Renal pelvis (tissue), 12 donors: ENCODE measurements at places on chromosomes 6 and 20.

- no peak for DNase-seq
Observed at GRCh38 chr20:13017235-13017634, 8.5 kb downstream of the SPTLC3 start.

GRCh38 chr6:16929809-16930208, 168.5 kb upstream of the ATXN1 start:
- no peak for DNase-seq

DNA sequence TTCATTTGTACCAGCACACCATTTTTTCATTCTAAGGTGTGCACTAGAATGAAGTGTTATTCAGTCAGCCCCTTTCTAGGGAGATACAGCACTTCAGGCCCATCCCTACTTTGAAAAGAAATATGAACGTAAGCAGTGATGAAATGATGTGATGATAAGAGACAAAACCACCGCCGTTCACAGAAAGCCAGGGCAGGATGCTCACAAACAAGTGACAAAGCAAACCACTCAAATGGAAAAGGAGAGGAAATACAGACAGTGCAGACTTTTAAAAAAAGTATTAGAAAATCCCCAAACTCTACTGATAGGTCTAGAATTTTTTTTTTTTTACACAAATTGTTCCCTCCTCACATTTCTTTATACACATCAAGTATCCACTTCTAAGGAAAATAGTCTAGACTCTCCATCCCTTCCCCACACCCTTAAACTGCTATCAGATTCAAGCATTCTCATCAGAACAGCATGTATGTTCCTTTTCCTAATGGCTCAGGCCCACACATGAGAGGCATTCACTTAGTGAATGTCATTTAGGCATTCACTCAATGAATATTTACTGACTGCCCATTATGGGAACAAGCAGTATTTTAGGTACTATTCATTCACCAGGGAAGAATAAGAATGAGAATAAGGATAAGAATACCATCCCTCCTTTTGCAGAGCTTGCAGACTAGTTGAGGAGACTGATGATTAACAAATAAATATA, 243.5 kb downstream of the GMPR start:
- no peak for DNase-seq

- no peak for DNase-seq
Observed at GRCh38 chr20:32626859-32627636, 41.9 kb upstream of the NOL4L start.

- no peak for DNase-seq
Observed at GRCh38 chr20:57899554-57899953, 189.7 kb upstream of the PMEPA1 start.

DNA sequence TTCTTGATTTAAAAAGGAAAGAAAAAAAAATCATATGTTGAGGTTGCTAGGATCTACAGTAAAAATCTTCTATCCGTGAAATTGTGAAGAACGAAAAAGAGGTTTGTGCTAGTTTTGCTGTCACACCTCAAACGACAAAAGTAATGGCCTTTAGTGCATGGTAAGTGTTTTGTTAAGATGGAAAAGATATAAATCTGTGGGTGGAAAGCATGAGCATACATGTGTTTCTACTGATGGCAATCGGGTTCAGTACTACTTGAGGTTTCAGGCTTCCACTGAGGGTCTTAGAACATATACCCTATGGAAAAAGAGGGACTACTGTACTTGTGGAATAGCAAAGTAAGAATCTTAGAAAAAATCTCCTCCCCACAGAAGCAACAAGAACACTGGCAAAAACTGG, 58.0 kb downstream of the AHI1 start:
- DNase-seq, result no peak

DNA sequence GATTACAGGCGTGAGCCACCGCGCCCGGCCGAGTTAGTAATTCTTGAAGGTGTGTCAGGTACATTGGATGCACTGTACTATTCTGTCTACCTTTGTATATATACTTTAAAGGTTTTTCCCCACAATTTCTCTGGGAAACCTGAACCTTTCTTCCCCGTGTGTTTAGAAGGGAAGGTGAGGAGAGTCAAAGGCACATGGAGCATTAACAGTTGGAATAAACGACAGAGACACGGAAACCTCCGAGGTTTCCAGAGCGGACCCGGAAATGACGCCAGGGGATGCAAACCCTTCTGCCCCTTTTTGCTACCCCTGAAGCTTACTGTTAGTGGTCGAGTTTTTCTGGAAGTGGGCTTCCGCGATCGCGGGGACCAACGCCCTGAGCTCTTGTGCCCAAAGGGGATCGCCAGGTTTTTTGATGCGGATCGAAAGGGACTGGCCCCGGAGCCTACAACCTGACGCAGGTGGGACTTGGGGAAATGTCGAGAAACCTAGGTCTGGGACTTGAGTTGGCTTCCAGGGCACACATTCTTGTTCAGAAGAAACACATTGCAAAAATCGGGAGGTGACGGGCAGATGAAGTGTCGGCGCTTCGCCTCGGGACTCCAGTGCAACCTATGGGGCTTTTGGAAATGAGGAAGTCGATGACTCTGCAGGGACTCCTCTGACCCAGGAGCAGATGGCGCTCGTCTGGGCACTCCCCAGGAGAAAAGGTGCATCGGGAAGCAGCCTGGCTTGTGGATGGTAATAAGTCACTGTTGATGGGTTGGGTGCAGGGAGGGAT, 218.2 kb downstream of the OR2B2 start:
- DNase-seq, result peak; percentile 60

DNA sequence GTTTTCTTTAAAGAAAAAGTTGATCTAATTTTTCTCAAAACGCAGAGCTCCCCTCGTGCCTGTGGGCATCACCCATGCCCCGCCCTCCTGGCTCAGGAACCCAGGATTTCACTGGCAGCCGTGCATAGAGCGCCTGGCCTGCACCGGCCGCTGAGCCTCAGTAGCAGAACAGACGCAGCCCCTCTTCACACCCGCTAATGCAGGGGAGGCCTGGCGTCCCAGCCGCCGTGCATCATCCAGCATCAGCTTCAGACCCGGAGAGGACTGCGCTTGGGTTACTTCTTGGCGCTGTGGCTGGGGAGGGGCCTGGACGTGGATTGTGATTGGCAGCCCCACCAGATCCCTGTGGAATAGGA, 18.1 kb downstream of the RBM38 start:
- no peak for DNase-seq

GRCh38 chr20:23122796-23123655, 36.9 kb upstream of the CD93 start:
- DNase-seq, result no peak

DNA sequence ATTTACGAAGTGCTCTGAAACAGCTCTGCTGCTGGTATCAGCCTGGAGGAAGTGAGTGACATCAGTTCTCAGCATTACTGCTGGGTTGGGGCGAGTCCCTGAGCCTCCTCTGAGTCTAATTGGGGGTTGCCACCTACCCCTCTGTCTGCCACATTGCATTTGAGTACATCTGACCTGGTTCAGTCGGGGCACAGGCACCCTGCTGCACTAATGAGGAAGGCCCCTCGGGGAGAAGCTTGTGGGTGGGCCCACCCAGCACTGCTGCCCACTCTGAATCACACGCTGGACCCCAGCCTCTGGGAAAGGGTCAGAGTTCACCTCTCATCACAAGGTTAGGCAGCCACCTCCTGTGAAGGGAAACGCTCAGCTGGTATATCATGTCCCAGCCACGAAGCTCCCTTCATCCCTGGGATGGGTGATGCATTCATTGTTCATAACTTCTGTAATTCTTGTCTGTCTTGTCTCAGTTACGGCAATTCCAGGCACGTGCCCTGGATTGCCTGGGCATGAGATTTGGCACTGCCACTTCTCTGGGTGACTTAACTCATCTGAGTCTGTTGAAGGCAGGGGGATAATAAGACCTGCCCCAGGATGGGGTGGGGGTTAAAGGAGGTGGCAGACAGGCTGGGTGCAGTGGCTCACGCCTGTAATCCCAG, 13.3 kb downstream of the DNMT3B start:
- no peak for DNase-seq

DNA sequence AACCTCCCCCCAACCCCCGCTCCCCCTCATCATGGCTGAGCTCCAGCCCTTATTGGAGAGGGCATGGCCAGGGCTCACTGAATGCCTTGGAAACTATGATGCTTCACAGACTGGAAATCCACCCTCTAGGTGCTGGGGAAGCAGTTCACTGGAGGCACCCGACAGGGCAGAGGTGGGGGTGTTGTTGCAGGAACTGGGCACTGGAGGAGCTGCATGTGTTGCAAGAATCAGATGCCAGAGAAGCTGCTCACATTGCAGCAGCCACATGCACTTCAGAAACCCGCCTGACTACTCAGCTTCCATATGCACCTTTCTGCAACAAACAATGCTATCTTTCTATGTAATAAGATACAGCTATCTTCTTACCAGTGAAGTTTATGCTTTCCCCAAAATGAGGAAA, 7.9 kb upstream of the TBPL1 start:
- DNase-seq, result no peak

DNA sequence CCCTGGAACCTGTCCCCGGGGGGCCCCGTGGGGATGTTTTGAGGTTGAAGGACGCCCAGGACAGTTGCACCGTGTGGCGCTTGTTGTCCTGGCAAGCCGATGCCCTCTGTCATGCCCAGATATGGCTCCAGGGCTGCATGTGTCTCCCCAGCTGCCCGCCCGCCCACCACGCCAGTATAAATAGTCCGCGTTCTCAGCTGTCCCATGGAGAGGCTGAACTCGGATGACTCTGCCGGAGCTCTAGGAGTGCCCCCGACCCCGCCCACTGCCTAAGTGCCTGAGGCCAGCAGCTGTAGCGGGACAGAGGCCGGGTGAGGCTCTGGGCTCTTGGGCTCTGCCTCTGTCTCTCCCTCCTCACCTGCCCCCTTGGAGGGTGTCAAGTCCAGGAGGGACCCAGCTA, 83.0 kb upstream of the GATA5 start:
- DNase-seq, result no peak

DNA sequence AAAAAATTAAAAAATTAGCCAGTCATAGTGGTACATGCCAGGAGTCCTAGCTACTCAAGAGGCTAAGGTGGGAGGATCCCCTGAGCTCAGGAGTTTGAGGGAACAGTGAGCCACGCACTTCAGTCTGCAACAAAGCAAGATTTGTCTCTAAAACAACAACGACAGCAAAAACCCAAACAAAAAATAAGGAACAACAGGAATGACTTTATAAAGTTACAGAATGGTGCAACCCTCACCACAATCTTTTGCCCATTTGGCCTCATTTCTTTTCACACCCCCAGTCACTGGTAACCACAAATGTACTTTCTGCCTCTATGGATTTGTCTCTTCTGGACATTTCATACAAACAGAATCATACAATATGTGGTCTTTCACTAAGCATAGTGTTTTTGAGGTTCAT, 16.7 kb upstream of the ZFAND3 start:
- no peak for DNase-seq

DNA sequence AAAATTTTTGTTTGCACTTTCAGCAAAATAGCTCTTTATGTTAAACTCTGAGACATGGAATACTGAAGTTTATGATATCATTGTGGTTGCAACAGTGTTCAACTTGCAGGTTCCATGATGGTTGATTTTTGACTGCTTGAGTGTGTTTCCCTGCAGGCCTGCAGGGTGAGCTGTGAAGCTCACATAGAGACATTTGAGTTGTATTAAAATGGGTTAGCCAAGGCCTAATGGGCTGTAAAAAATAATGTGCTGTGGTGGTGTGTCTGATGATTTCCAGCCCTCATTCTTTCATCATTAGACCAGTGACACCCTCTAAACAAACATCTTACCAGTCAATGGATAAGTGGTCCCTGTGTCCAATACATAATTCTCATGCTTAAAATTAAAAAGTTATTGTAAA, 321.4 kb downstream of the FARS2 start:
- DNase-seq, result no peak

- DNase-seq, result no peak
Observed at GRCh38 chr6:128491100-128491581, 29.3 kb downstream of the PTPRK start.

- DNase-seq, result no peak
Observed at GRCh38 chr6:147132889-147133288, 71.3 kb upstream of the STXBP5 start.

DNA sequence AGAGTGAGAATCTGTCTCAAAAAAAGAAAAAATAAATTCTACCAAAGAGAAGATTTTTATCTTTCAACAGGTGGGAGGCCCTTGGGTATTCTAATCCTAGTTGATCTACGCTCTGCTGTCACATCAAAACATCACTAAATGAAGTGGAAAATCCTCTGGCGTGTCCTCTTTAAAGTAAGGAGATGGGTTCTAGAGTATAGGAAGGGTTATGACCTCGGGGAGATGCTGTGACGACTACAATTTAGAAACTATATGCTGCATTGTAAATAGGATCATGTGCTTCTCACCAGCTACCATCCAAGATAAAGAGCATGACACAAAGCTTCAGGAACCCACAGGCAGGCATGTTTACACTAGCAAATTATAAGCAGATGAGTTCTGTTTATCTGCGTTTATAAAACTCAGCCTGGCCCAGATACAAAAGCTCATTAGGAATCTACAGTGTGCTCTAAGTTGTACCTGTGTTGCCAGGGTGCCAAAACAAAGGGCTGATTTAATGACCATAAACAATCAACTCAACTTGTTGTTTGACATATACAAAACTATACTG, 197.1 kb upstream of the PLN start:
- no peak for DNase-seq

DNA sequence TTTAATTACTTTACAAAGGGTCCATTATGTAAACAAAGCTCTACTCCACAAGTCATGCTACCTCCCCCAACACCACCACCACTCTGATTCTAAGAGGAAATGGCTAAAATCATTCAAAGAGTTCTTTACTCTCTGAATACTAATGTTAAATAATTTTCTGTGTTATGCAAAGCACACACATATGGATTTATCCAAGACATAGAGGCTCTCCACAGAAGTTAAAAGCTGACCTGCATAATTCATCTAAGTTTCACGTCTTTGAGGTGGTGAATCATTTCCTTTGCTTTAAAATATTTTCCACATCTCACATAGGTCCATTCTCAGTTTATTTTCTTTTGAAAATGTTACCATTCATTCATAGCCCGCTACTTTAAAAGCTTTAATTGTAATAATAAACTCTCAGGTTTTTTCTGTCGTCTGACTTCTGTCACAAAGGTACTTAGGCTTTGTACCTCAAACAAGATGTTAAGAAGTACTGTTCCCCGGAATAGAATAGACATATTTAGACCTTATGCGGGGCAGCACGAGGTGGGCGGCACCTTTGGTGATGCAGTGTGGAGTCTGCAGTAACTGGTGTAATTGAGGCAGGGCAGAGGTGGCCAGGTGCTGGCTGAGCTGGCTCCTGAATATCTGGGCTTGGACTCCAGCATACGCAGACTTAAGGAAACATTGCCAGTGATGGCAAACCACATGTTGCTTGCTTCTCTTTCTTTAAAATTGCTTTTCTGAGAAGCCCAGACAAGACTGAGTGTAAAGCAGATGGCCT, 55.8 kb downstream of the KIF6 start:
- DNase-seq, result no peak

- DNase-seq, result no peak
Observed at GRCh38 chr20:4894981-4895381, 106.3 kb downstream of the SLC23A2 start.

- DNase-seq, result no peak
Observed at GRCh38 chr20:11437611-11438380, 479.9 kb upstream of the BTBD3 start.

DNA sequence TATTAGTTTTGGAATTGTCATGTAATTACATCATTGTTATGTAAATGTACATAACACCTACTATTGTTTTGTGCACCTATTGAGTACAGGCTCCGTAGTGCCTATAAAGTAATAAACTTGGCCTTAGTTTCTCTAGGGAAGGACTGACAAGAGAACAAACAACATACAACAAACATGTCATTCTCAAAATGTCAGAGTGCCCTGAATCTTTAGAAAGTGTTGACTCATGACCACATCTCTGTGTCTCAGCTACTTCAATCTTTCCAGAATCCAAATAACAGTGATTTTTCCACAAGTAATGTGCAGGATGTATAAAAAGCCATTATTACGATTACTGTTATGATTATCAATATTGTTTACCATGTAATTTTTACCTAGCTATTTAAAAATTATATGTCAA, 17.2 kb downstream of the LAMP5 start:
- no peak for DNase-seq

GRCh38 chr6:163254341-163254835, 160.1 kb upstream of the QKI start:
- no peak for DNase-seq
